ENCODE measurements at places on chromosomes 2 and 18.
A peak's percentile ranks its signal among the peaks of the same experiment; 100 is the strongest.

- DNase-seq, result no peak
Measured at GRCh38 chr2:140801311-140801710, 1329.5 kb downstream of the LRP1B start.

- DNase-seq, result no peak
Measured at GRCh38 chr18:79952996-79953559, 1.6 kb upstream of the SLC66A2 start.

DNA sequence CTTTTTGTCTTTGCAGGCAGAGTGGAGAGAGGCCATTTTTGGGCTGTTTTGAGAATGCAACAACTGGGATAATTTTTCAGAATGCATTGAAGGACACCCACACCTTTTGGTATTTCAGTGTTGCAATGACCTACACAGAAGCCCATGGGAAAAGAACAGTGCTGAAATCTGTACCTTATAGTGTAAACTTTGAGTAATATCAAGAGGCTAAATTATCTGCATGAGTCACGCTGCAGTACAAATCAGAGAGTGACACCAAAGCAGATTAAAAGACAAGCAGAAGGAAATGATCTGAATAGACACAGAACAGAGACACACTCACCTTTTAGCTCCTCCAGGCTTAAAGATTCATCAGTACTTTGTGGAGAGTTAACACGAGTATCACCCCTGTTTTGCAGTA is 265.3 kb downstream of the PAX3 start:
- DNase-seq, result no peak

GRCh38 chr18:61459896-61460648 is 126.8 kb downstream of the CDH20 start:
- DNase-seq, result no peak

- DNase-seq, result no peak
Measured at GRCh38 chr2:63984606-63985359, 34.4 kb downstream of the VPS54 start.

DNA sequence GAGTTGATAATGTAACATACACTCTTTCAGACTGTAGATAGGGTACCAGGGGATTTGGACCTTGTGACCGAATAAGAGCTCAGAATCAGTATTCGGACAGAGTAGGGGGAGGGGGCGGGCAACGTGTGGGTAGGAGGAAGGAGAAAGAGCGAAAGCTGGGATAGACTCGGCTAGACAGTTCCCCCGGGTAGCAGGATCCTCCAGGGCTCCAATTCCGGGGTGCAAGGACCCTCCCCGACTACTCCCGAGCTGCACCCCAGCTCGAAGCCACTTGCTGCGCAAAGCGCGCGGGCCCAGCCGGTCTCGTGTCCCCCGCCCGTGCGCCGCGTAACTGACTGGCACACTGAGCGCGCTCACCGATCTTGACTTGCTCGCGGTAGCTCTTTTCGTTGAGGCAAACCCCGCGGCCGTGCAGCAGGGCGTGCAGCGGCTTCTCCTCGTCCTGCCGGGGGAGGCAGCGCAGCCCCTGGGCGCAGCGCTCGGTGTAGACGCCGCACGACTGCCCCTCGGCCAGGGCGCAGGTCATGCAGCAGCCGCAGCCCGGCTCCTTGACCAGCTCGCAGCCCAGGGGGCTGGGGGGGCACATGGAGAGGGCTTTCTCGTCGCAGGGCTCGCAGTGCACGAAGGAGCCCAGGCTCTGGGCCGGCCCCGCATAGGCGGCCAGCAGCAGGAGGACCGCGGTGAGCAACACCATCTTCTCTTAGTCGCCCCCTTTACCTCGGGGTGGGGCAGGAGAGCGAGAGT is 1.1 kb downstream of the IGFBP5 start:
- DNase-seq, result peak; percentile 75

DNA sequence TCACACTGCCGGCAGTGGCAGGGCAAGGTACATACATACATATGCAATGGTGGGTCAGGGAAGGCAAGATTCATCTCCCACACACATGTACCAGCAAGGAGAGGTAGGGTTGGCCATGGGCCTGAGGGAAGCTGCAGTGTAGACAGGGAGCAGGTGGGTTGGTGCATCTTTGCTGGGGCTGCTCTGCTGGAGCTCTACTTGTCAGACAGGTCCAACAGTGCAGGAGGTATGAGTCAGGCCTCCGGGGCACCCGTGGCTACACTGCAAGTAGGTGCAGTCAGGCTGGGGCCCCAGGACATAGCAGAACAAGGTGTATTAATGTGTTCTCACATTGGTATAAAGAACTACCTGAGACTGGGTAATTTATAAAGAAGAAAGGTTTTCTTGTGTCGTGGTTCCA is 281.1 kb upstream of the COL3A1 start:
- DNase-seq, result no peak

- no peak for DNase-seq
Measured at GRCh38 chr2:34121076-34121475, 522.0 kb upstream of the FAM98A start.

DNA sequence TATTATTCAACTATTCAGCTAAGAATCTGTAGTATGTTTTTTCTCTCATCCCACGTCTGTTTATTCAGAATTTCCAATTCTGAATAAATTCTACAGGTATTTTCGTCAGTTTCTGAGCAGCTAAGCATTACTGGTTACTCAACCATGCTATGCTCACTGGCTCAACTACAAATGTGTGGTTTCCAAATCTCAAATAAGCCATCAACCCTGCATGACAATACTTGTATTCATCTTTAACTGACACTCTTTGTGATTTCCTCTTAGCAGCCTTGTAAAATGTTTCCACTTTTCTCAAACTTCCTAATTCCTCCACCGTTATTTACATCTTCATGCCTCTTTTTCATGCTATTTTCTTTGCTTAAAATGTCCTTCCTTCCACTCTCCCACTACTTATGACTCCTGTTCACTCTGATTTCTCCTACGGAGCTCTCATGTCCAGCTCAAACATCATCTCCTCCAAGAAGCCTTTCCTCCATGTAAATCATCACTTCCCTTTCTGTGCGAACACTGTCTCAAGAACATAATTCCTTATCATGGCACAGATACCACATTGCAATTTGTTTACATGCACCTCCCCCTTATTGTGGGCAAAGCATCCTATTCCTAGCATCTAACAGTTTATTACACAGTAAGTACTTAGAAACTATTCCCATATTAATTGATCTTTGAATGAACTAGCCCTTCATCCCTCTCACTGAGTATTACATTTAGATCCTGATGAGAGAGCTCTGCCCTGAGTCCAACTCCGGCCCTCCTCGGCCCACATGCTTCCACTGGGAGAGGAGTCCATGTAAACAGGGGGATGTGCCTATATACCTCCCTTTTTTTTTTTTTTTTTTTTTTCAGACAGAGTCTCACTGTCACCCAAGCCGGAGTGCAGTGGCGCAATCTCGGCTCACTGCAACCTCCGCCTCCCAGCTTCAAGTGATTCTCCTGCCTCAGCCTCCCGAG is 10.5 kb downstream of the CCDC88A start:
- DNase-seq, result no peak

DNA sequence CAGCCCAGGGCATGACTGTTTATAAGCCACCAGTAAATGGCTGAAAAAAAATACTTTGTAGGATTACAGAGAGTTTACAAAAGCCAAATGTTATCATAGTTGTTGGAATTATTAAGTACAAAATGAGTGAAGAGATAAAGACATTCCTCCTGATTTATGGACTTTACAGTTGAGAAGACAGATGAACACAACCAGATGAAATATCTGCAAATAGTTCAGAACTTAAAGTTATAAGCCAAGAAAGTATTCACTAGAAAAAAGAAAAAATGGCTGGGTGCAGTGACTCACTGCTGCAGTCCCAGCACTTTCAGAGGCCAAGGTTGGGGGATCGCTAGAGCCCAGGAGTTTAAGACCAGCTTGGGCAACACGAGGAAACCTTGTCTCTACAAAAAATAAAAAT is 11.2 kb downstream of the PMAIP1 start:
- no peak for DNase-seq

DNA sequence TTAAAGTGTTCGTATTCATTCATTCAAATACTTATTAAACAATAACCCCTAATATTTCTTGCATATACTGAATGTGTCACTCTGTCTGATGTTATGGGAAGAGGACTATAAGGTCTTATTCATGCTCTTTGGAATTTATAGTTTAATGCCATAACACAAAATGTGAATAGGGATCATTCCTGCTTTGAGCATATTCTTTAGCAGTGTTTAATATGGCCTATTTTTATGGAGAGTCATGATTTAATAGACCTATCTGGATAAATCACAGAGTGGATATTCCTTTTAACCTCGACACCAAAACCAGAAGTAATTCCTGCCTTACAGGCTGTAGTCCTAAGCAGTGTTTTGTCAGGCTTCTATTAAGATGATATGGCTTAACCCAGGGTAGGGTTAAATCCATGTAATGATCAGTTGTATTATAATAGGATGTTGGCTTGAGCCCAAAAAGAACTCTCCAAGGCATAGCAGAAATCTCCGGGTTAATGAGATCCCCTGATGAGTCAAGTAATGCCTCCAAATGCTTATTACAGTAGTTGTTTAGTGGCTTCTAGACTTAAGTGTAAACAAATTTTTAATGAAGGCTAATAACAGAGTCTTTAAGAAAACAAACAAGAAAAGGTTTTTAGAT is 54.3 kb downstream of the GULP1 start:
- DNase-seq, result no peak

DNA sequence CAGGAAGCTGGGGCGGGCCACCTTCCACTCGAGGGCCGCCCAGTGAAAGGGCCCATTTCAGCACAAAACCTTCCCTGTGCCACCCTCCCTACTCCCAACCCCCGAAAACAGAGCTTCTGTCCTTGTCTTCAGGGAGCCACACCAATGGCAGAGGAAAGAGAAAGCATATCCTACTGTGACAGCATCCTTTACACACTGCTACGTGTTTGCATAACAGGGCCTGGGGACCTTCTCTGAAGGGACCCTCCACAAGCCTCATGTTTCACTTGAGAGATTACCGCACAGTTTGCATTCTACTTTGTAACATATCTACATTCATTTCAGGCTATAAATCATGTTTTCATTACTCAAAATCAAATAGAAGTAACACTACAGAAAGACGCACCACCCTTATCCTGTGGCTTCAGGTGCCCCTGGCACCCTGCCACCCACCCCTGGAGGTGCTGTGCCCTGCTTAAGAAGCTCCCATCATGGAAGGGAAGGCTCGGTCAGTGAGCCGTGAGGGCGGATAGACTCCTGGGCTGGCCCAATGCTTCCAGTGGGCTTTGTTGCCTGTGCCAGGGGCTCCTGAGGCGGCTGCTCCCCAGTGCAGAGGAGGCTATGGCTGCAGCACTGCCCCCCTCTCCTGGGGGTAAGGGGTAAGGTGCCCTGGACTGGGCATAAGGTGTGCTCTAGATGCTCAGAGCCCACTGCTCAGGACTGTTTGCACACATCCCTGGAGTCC is 52.0 kb downstream of the EIPR1 start:
- no peak for DNase-seq

- no peak for DNase-seq
Measured at GRCh38 chr2:194223218-194223617, 1433.8 kb upstream of the SLC39A10 start.

- no peak for DNase-seq
Measured at GRCh38 chr2:3430740-3431490, 51.4 kb downstream of the TRAPPC12 start.

- DNase-seq, result no peak
Measured at GRCh38 chr18:11944252-11944651, 36.1 kb upstream of the MPPE1 start.

DNA sequence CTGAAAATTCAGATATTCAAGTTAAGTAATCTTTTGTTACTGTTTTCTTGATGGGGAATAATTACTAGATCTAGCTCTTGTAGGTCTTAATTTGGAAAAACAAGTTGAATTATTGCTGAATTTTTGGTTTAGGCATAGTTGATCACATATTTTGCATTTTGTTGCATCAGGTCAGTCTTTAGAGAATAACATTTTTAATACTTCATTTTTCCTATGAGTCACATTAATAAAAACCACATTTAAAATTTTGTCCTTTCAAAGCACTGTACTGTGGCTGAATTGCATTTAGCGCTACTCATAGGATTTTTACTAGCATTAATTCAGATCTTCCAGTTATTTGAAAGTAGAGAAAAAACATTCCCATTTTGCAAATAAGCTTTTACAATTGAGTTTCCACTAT is 23.2 kb downstream of the MAP4K4 start:
- no peak for DNase-seq

- DNase-seq, result no peak
Measured at GRCh38 chr2:157291018-157291417, 33.5 kb downstream of the GALNT5 start.

GRCh38 chr18:10453261-10453805 is 1.1 kb upstream of the APCDD1 start:
- no peak for DNase-seq

- peak; percentile 77 for DNase-seq
Measured at GRCh38 chr2:113756355-113757137, at the start of gene SLC35F5. SLC35F5 (minus strand) TSS chr2:113756642; CDS start chr2:113756409, 233 bp downstream.

- no peak for DNase-seq
Measured at GRCh38 chr2:46490521-46491141, 11.3 kb downstream of the TMEM247 start.

DNA sequence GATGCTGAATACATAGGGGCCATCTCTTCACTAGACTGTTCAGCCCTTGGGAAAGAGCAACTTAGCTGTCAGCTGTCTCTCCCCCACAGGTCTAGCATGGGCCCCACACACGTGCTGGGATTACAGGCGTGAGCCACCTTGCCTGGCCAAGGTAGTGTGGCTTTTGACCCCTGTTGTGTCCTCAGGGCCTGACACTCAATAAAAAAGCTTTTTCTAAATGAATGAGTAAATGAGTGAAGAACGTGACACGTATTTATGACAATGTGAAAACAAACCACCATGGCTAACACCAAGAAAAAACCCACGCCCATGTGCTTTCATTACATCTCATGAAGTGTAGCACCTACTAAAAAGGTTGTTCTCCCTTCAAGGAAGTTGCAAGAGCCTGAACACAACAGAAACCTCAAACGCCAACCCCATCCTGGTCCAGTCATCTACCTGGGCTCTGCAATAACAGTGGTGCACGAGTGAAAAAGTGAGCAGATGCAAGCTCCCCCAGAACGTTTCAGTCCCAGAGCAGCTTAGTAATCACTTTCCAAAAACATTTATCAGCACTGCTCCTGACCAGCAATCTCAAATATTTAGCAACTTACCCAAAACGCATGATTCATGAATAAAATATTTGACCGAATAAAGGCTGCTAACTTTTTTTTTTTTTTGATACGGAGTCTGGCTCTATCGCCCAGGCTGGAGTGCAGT is 3.4 kb downstream of the WDFY1 start:
- no peak for DNase-seq

DNA sequence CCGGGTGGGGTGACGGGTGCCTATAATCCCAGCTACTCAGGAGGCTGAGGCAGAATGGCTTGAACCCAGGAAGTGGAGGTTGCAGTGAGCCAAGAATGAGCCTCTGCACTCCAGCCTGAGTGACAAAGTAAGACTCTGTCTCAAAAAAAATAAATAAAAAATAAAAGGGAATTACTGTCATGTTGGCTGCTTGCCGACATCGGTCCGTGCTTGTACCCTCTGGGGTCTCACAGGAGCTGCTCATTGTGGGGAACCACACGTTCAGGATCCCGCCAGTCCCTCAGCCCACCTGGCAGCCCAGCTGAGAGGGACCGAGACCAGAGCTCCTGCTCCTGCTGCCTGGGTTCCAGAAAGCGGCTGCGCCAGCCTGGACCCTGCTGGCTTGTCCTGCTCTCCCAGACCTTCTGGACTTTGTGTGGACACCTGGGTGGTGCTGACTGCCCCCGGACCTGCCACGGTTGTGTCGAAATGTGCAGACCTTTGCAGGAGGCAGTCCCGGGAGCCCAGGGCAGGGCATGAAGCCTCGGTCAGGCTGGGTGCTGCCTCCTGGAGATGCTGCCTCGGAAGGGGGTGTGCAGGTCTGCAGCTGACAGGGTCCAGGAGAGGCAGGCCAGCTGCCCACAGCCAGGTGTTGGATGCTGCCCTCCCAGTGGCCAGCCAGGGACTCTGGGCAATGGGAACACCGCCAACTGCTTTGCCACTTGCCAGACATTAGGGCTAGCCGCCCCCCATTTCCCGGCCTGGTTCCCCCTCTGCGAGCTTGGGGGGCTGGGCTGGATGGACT is 16.4 kb downstream of the KLF11 start:
- no peak for DNase-seq
